ENCODE measurements at places on chromosomes 1 and 21.

DNA sequence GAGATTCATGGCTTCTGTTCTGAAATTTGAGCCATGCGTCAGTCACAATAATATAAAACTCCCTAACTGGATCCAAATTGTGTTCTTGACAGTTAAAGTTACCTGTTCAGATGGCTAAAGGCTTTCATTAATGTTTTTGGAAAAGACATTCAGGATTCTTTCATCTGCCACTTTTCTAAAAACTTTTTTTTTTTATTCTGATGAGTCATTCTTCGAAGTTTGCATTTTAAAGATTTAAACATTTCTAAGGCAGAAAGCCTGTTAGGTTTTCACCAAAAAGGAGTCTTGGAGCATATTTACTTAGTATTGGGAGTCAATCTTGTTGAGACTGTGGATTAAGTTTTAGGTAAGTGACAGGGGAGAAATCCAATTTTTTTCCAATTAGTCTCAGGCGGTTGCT, 18.9 kb upstream of the SDC3 start:
- no peak for DNase-seq

- DNase-seq: no peak
These were observed 8.9 kb downstream of the ACTL8 start for GRCh38 chr1:17763995-17764394.

DNA sequence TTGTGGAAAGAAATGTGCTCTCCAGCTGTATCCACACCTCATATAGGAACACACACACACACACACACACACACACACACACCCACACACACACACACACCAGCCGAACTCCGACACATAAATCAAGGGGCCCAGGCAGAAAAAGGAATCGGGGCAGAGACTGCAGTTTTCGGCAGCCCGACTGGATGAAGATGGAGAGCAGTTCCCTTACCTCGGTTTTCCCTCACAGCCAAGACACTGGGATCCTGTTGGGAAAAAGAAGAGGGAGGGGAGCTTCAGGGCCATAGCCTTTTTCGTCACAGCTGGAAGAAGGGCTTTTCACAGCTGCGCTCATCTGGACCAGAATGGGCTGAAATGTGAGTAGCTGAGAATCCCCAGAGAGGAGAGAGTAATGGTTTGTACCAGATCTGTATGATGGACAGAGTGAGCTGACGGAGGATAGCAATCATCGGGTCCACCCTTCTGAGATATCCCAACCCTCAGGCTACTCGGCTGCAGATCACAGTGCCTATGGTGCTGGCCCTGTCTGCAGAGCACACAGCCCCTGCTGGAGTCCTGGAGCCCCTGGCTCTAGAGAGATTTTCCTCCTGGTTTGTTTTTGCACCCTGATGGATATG, 37.7 kb downstream of the PIK3C2B start:
- no peak for DNase-seq

DNA sequence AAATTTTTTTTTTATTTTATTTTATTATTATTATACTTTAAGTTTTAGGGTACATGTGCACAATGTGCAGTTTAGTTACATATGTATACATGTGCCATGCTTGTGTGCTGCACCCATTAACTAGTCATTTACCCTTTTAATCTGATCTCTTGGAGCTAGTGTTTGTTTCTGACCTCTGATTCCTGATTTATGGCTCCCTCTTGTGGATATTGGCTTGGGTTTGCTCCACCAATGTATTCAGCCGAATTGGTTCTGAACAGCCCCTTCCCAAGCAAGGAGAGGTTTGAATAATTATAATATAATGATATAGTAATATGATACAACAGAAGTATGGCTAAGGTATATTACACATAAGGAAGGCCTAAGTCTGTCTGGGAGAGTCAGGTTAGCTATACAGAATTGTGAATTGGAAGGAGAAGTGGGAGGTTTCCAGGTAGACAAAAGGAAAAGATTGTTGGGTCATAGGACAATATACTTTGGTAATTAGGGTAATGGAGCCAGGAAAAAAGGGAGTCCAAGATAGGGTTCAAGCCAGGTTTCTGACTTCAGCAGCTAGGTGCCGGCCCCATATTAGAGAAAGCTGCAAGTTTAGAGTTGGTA, 53.1 kb upstream of the HMCN1 start:
- peak; percentile 66 for DNase-seq

- no peak for DNase-seq
These were observed 1.2 kb downstream of the JMJD4 start for GRCh38 chr1:227733751-227734545.

- no peak for DNase-seq
These were observed 223.0 kb upstream of the ADAMTS5 start for GRCh38 chr21:27189870-27190269.

GRCh38 chr1:179351281-179351680, 14.5 kb upstream of the AXDND1 start:
- no peak for DNase-seq

GRCh38 chr1:159207774-159208173, 3.1 kb downstream of the ACKR1 start:
- no peak for DNase-seq

- DNase-seq: no peak
These were observed 50.3 kb downstream of the LEPR start for GRCh38 chr1:65470766-65471165.
